Glomerular endothelial cell (primary cell): ENCODE measurements at places on chromosomes 4 and X. TPM values are rescaled to one million over a fixed set of nuclear protein-coding genes. Genes with fewer than 3 reads are reported as not detected.

The PDS5A gene
- 53.5 and 71.8 TPM in 2 replicates for total RNA-seq

The TRAPPC11 gene
- 28.5 and 33.3 TPM in 2 replicates for total RNA-seq

The CSAG1 gene
- not detected in 2 replicates for total RNA-seq

The ZNF280C gene
- 4.5 and 5.2 TPM in 2 replicates for total RNA-seq

The SLC39A8 gene
- 3.5 and 3.8 TPM in 2 replicates for total RNA-seq

The PCDH19 gene
- total RNA-seq, result 0.34 and 1.2 TPM in 2 replicates

The ZCCHC12 gene
- total RNA-seq, result 0.29 TPM in 1 of 2 replicates, not detected in the other

The MSMO1 gene
- 75.5 and 77.6 TPM in 2 replicates for total RNA-seq

DNA sequence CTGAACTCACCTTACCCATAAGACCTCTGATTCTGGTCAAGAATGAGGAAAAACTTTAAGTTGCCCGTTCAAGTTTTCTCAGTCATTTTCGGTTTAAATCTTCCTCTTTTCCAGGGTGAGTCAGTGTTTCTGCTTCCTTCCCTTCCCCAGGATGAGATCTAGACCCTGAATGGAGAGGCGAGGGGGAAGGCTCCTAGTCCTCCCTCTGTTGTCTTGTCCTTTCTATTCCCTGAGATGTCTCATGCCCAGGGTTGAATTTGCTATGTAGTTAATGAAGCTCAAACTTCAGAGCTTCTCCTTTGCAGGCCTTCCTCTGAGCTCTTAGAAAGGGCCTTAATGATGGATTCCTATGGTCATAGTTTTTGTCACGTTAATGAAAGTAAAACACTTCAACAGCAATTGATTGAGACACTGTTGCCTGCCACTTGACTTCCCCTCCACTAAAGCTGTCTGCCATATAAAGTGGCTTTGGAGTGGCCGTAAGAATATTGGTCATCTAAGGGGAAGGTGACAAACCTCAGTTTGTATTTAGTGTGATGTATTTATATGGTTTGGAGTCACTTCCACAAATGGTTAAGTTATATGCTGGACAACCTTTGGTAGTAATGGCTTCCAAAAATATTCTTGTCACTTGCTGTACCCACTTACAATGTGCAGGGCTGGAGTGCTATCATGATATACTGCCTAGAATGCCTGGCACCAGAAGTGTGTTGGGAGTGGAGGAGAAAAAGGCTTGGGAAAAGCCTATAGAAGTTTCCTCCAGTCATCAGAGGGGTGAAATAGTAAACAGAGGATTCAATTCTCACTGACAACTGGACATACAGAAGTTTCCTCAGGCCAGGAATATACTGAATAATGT, 24.3 kb upstream of the GPRIN3 start:
- no peak for DNase-seq

GRCh38 chr4:32161392-32161791, 1441.2 kb downstream of the PCDH7 start:
- no peak for DNase-seq

GRCh38 chr4:158169931-158170690, 2.7 kb downstream of the GASK1B start:
- DNase-seq, result no peak

GRCh38 chr4:169142391-169142790, 128.4 kb downstream of the SH3RF1 start:
- DNase-seq, result no peak

- DNase-seq, result no peak
Measured at GRCh38 chr4:129344058-129344457, 248.1 kb downstream of the C4orf33 start.

- DNase-seq, result no peak
Measured at GRCh38 chrX:153530411-153531129, 13.1 kb downstream of the ATP2B3 start.

GRCh38 chr4:161206528-161207080, 957.2 kb downstream of the FSTL5 start:
- DNase-seq, result no peak

DNA sequence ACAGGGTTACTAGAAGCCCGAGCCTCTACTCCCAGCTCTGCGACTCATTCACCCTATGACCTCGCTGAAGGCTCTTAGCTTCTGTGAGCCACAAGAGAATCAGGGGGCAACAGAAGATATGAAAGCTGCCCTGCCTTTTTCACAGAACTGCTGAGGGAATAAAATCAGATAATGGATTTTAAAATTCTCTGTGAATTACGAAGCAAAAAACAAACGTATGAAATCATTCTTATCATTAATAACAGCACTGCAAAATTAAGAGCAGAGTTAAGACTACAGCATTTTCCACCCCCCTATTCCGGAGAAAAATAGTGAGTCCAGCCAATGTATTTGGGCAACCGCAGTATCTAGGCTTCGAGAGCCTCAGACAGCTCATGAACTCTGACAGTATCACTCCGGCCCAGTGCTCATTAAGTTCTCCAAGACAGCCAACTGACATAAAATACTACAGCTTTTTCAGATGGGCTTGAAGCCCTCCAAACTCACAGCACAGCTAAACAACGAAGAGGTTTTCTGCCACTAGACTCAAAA, 33.4 kb downstream of the AFAP1 start:
- DNase-seq, result no peak

GRCh38 chr4:152281822-152282221, 254.1 kb downstream of the FBXW7 start:
- no peak for DNase-seq

GRCh38 chrX:150148749-150149672, 210.7 kb upstream of the EOLA2 start:
- DNase-seq, result no peak

DNA sequence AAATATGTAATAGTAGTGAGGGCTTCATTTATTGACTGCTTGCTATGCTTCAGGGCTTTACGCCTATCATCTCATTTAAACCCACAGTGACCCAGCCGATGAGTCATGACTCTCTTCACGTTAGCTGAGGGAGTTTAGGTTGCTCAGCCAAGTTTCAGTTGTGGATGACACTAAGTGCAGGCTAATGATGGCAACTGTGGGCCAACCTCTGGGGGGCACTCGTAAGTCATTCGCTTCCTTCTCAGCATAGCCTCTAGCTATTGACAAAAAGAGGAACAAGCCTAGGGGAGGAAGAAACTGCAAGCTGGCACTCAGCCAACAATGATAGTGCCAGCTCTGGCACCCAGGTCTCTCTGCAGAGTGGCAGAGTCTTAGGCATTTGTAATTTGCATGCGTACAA, 325.0 kb downstream of the ARHGAP10 start:
- no peak for DNase-seq

- DNase-seq, result no peak
Measured at GRCh38 chrX:113980953-113981352, 602.9 kb upstream of the HTR2C start.

DNA sequence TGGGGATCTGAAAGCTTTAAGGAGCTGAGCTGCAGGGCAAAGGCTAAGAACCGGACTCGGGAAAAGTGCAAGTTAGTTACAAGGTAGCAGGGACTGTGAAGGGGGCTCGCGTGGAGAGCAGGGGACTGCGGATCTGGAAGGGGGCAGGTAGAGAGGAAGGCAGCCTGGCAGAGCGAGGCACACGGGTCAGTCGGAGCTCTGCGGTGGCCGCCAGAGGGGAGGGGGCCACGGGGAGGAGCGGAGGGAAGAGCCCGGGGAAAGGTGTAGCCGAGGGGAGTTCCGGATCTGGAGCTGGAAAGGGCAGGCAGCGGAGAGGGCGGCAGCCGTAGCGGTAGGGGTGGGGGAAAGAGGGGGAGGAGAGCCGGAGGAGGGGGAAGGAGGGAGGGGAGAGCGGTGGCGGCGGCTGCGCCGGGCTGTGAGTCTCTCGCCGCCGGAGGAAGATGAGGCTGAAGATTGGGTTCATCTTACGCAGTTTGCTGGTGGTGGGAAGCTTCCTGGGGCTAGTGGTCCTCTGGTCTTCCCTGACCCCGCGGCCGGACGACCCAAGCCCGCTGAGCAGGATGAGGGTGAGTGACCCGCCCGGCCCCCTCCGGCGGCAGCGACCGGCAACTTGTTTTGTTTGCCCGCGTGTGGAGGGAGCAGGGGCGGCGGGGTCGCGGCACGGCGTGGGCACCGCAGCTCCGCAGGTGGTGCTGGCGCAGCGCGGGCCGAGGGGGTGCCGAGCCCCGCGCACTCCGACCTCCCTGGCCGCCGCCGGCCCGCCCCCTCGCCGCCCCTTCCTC, at the start of gene GALNT7:
GALNT7 (plus strand) TSS at position 416 of the 782 bp plus-strand sequence; CDS start at position 441, 25 bp downstream.
- DNase-seq, result no peak

- DNase-seq, result no peak
Measured at GRCh38 chrX:154603438-154604430, 15.3 kb downstream of the CTAG1B start.

DNA sequence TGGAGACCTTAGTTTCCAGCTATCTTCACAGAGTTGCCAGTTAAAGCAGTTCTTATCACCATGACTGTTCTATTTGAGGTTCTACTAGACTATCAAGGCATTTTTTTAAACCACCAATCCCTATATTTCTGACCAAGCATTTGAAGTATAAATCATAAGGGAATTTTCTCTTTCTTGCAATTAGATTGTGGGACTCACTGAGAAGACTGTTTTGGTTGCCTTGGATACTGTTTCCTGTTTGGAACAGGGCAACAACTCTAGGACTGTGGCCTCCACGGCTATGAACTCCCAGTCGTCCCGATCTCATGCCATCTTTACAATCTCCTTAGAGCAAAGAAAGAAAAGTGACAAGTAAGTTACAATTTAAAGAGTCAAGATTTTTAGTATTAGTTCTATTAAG, 11.8 kb downstream of the KIF4A start:
- DNase-seq, result peak; percentile 47

GRCh38 chr4:40228497-40229365, 31.9 kb downstream of the RHOH start:
- no peak for DNase-seq

DNA sequence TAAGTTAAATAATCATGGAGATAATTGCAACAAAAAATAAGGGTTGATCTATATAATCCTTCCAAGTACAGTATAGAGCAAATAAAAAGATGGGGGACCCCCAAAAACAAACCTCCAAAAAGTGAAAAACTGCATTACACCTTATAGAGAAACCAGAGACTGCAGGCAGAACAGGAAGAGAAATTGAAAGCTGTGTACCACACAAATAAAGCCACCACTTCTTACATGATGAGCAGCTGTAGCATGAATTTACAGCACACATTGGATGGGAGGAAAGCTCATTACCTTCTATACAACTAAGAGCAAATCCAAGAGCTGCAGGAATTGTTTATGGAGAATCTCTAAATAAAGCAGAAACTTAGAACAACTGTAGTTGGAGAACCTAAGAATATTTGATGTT, 152.4 kb upstream of the PDE5A start:
- no peak for DNase-seq

GRCh38 chr4:137293281-137293680, 239.0 kb downstream of the PCDH18 start:
- DNase-seq, result no peak

GRCh38 chrX:31178769-31179125, 106.9 kb upstream of the FTHL17 start:
- DNase-seq, result no peak

- DNase-seq, result no peak
Measured at GRCh38 chr4:181420950-181421349, 822.3 kb upstream of the TENM3 start.

DNA sequence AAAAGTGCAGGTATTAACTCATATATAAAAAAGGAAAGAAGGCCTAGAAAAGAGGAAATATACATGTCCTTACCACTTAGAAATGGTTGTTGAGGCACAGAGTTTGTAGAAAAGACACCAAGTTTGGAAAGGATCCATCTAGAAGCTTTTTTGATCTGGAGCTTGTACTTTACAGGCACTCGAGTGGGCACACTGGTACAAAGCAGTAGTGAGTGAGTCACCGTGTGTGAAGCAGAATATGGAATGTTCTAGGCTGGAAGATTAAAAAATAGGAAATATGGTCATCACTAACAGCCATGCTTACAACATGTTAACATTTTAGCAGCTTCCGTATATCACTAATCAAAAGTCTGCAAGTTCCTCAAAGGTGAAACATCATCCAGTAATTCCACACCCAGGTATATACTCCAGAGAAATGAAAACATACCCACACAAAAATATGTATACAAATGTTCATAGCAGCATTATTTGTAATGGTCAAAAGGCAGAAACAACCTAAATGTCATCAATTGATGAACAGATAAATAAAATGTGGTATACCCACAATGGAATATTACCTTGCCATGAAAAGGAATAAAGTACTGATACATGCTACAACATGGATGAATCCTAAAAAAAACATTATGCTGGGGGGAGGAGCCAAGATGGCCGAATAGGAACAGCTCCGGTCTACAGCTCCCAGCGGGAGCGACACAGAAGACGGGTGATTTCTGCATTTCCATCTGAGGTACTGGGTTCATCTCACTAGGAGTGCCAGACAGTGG, 69.5 kb downstream of the FRYL start:
- no peak for DNase-seq

GRCh38 chr4:121980643-121981042, 28.8 kb upstream of the TRPC3 start:
- no peak for DNase-seq

- DNase-seq, result no peak
Measured at GRCh38 chrX:113048896-113049295, 208.3 kb upstream of the AMOT start.

DNA sequence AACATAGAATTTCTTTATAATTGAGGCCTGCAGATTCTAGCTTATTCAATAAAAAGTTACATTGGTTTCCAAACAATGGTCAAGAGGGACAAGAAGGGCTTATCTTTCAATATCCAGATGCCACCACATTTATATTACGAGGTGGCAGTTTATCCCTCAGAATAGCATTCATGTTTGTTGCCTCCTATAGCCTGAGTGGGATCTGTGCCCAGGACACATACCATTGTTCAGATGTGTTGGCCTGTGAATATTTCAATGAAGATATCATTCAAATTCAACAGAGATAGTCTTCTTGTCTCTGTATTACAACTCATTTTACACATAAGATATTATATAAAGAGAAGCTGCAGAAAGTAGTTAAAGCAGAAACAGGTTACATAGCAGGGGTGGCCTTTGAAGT, 20.5 kb downstream of the GLRB start:
- no peak for DNase-seq

DNA sequence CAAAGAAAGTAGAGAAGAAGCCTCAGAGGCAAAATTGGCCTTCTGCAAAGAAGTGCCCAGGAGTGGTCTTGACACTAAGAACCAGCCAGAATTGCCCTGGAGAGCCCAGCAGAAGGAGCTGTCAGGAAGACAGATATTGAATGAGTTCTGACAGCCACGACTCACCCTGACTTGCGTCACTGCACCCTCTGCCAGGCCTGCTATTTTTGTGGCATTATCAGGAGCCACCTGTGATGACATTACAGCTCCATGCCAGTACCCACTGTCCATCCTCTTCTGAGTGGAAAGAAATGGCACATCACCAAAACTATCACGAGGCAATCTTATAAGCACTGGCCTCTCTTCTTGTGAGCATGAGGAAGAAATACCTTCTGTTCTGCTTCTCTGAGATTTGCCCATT, 67.7 kb downstream of the SMIM20 start:
- DNase-seq, result no peak
